ENCODE measurements at places on chromosomes 13 and 19. TPM values are rescaled to one million over a fixed set of nuclear protein-coding genes. Genes with fewer than 3 reads are reported as not detected.

Gene FCAR
- not detected for total RNA-seq

Gene CYP4F12
- total RNA-seq: 0.93 TPM

Gene CGB1
- not detected for total RNA-seq

Gene PKN1
- 177 TPM for total RNA-seq

Gene LSM14A
- total RNA-seq: 129 TPM

Gene PRR12
- total RNA-seq: 25.9 TPM

Gene PLIN4
- total RNA-seq: 0.04 TPM

Gene DACT3
- total RNA-seq: 2.5 TPM

DNA sequence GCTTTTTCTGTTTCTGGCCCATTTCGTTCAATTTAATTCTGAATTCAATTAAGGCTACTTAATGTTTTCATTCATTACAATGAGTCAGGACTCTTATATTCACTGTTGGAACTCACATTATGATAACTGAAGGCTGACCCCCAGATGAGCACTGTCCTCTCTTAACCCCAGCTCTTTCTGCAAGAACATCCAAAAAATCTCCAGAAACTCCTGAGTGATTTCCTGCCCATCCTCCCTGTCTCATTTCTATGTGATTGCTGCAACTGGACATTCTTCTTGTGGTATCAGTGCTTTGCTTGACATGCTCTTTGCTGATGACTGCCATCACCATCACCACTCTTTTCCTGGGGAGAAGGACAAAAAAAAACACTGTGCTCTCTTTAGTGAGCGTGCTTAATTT, 240.3 kb downstream of the SPRY2 start:
- DNase-seq: no peak
- no peak overlapping the region for H3K27ac ChIP-seq
- no peaks in the 10 kb centered on the region for H3K4me1 ChIP-seq
- no peaks in the 10 kb centered on the region for H3K36me3 ChIP-seq
- H3K4me3 ChIP-seq: no peak overlapping the region

DNA sequence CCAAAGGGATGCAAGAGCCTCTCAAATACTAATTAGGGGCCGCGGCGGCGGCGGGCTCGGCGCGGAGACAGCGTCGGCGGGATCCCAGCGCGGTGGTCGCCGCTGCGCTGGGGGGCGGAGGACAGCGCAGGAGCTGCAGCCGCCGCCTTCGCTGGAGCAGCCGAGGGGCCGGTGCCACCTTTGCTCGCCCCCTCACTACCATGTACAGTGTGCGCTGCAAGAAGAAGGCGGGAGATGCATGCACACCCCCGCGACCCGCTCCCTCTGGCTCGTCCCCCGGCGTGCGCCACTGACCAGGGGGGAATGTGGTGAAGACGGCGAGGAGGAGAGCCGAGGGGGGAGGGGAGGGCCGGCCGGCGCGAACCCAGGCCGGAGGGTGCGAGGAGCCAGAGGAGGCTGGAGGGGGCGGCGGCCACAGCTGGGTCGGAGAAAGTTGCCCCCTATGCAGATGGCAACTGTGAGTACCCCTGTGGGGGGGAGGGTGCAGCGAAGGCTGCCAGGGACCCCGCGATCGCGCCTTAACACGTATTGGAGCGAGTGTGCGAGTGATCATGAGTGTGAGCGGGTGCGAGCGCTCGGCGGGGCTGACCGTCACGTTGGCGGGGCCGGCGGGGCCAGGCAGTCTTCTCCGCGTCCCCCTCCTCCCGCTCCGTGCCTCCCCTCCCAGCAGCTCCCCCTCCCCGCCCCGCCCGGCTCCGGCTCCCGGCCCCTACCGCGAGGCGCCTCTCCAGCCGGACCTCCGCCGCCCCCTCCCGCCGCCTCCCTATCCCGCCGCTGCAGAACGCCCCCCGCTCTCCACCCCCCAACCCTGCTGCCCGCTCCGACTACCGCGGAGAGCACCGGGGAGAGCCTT, 808 bp downstream of the SLITRK5 start:
- no peak for DNase-seq
- no peak overlapping the region for H3K4me3 ChIP-seq
- peaks cover 16% of the 10 kb centered on the region for H3K27me3 ChIP-seq
- H3K4me1 ChIP-seq: peaks cover 5% of the 10 kb centered on the region
- H3K36me3 ChIP-seq: no peaks in the 10 kb centered on the region
- no peak overlapping the region for H3K27ac ChIP-seq

- no peak overlapping the region for H3K27ac ChIP-seq
- peaks cover 5% of the 10 kb centered on the region for H3K36me3 ChIP-seq
- H3K27me3 ChIP-seq: no peaks in the 10 kb centered on the region
Observed at GRCh38 chr19:4361152-4362046, 18.0 kb downstream of the MPND start.

- H3K4me3 ChIP-seq: no peak overlapping the region
- no peak overlapping the region for H3K27ac ChIP-seq
- peaks cover 19% of the 10 kb centered on the region for H3K36me3 ChIP-seq
Observed at GRCh38 chr13:24308068-24308445, 1.3 kb upstream of the C1QTNF9 start.

- peak overlapping the region; percentile 84 for H3K27ac ChIP-seq
- no peak for DNase-seq
- H3K4me1 ChIP-seq: peaks cover 48% of the 10 kb centered on the region
- peak overlapping the region; percentile 74 for H3K4me3 ChIP-seq
- H3K36me3 ChIP-seq: no peaks in the 10 kb centered on the region
Observed at GRCh38 chr19:6767081-6767356, 216 bp downstream of the SH2D3A start.

- no peaks in the 10 kb centered on the region for H3K27me3 ChIP-seq
- no peak overlapping the region for H3K27ac ChIP-seq
- H3K4me1 ChIP-seq: peaks cover 51% of the 10 kb centered on the region
- no peak overlapping the region for H3K4me3 ChIP-seq
- H3K36me3 ChIP-seq: no peaks in the 10 kb centered on the region
Observed at GRCh38 chr13:113843864-113844556, 19.9 kb downstream of the GAS6 start.

DNA sequence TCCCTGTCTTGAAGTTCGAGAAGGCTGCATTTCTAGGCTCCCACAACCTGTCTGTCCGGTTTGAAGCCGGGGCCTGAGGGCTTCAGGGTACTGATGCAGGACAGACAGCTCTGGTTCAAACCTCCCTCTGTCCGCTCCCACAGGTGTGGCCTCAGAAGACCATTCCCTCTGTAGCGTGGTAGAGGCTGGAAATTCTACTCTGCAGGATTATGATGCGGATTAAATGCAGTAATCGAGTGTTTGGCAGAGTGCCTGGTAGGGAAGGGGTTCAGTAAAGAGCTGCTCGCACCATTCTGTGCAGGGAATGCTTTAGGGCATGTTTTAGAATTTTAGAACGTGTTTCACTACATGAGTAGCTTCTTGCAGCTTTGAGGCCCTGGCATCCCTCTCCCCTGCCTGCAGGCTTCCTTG, 30.5 kb downstream of the PPP1R37 start:
- no peak for DNase-seq
- H3K27me3 ChIP-seq: no peaks in the 10 kb centered on the region
- H3K4me1 ChIP-seq: peaks cover 8% of the 10 kb centered on the region
- H3K27ac ChIP-seq: no peak overlapping the region
- no peak overlapping the region for H3K4me3 ChIP-seq

DNA sequence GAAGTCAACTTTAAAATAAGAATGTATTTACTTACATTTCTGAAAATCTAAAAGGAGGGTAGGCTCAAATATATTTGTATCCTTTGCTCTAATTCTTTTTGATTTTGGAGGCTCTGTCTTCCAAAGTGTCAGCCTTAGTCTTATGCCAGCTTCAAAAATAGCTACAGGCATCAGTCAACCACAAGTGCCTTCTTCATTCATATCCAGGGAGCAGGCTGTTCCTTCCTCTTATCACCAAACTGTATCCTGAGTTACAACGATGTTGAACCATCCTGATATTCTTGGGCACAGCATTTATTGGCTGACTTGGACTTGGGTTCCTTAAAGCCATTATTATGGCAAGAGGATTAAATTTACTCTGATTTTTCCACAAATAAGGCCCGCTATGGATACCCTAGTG, 1161.3 kb downstream of the PCDH17 start:
- no peaks in the 10 kb centered on the region for H3K27me3 ChIP-seq
- H3K4me1 ChIP-seq: no peaks in the 10 kb centered on the region
- H3K27ac ChIP-seq: no peak overlapping the region
- H3K36me3 ChIP-seq: no peaks in the 10 kb centered on the region

GRCh38 chr19:41441321-41441945, 1.5 kb upstream of the ERICH4 start:
- no peak for DNase-seq
- H3K27me3 ChIP-seq: no peaks in the 10 kb centered on the region
- no peak overlapping the region for H3K4me3 ChIP-seq
- H3K27ac ChIP-seq: no peak overlapping the region

DNA sequence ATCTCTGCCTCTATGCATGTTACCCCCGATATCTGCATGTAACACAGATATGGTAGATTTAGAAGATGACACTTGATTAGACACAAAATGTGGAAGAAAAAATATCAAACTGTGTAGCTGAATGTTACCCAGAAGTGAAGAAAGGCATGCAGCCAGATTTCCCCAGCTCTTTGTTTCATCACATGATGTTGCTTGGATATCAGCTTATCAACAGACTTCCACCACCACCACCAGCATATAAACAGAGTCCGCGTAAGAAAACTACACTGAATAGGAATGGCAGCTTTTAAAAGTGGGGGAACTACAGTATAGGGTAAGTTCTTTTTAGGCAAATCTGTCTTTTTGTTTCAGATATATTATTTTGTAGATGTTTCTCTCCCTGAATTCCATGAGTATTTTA, at the start of gene FAM216B:
TSS of gene FAM216B (plus strand) at position 233 of the 400 bp plus-strand sequence. CDS start 2,484 bp downstream, outside the sequence.
- H3K27me3 ChIP-seq: no peaks in the 10 kb centered on the region
- no peak within 1 kb of the TSS for H3K27ac ChIP-seq
- no peaks in the 10 kb centered on the region for H3K4me1 ChIP-seq
- no peak for DNase-seq

DNA sequence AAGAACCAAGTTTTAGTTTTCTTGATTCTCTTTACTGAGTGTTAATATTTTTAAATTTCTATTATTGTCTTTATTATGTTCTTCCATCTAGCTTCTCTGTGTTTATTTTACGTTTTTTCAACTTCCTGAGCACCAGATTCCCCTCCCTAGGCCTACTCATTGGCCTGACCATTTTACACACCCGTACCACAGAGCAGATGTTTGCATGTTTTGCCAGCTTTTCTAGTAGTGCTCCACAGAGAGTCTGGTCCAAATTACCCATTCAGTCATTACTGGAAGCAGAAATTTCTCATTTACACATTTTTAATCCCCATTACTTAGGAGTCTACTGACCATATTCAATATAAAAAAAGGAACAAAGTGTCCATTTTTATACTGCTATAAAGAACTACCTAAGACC, 66.9 kb downstream of the ING1 start:
- peaks cover 5% of the 10 kb centered on the region for H3K27me3 ChIP-seq
- no peak for DNase-seq
- no peaks in the 10 kb centered on the region for H3K4me1 ChIP-seq
- H3K36me3 ChIP-seq: no peaks in the 10 kb centered on the region
- no peak overlapping the region for H3K27ac ChIP-seq

DNA sequence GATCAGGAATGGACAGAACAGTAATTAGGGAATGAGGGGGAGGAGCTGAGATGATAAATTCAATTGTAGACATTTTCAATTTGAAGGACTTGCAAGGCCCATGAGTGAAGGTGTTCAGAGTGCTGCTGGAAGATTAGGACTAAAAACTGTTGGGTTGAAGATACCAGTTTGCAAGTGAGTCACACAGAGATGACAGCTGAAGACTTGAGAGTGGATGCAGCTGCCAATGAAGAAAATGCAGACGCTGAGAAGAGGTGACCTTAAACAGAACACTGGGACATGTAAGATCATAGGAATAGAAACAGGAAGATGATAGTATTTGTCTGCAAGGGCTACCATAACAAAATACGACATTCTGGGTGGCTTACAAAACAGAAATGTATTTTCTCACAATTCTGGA, 1716.5 kb upstream of the SLC10A2 start:
- H3K4me3 ChIP-seq: no peak overlapping the region
- H3K27me3 ChIP-seq: no peaks in the 10 kb centered on the region
- no peak overlapping the region for H3K27ac ChIP-seq
- H3K4me1 ChIP-seq: no peaks in the 10 kb centered on the region
- no peak for DNase-seq

- no peaks in the 10 kb centered on the region for H3K4me1 ChIP-seq
- H3K27me3 ChIP-seq: no peaks in the 10 kb centered on the region
- H3K4me3 ChIP-seq: no peak overlapping the region
- no peak overlapping the region for H3K27ac ChIP-seq
Observed at GRCh38 chr13:90447734-90448101, 899.8 kb upstream of the MIR17HG start.

DNA sequence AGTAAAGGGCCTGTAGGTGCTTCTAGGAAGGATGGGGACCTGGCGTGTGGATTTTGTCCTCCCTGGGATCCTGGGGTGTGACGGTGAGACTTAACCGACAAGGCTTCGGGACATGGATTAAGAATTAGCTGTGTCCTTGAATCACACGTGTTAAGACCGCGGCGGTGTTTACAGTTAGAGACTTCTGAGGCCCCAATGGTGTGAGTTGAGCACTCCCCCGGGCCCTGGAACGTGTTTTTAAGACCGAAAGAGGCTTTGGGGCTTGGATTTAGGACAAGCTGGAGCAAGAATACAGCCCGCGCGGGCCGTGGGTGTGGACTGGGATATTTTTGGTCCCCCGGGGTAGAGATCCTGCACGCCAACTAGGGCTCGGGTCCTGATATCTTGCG, 1.2 kb upstream of the SLC27A1 start:
- H3K4me3 ChIP-seq: peak overlapping the region; percentile 60
- no peak for DNase-seq
- H3K27me3 ChIP-seq: no peaks in the 10 kb centered on the region
- H3K27ac ChIP-seq: peak overlapping the region; percentile 54
- peaks cover 23% of the 10 kb centered on the region for H3K4me1 ChIP-seq
- no peaks in the 10 kb centered on the region for H3K36me3 ChIP-seq

DNA sequence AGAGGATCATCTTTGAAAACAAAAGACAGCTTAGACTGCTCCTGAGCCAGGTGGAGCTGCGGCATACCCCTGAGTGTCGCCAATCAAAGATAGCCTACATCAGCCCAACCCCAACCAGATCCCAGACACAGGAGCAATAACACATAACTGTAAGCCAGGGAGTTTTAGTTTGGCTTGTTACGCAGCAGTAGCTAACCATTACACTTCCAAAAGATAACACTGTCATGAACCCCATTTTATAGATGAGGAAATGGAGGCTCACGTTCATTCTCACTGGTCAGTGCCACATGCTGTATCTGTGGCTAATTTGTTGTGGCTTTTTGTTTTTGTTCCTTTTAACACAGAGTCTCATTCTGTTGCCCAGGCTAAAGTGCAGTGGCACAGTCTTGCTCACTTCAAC, 47.3 kb downstream of the TINCR start:
- H3K36me3 ChIP-seq: no peaks in the 10 kb centered on the region
- no peak for DNase-seq
- no peak overlapping the region for H3K27ac ChIP-seq
- peaks cover 6% of the 10 kb centered on the region for H3K27me3 ChIP-seq

GRCh38 chr13:65292488-65292901, 1937.6 kb downstream of the PCDH9 start:
- DNase-seq: no peak
- no peaks in the 10 kb centered on the region for H3K27me3 ChIP-seq
- H3K36me3 ChIP-seq: no peaks in the 10 kb centered on the region
- H3K4me3 ChIP-seq: no peak overlapping the region
- no peaks in the 10 kb centered on the region for H3K4me1 ChIP-seq

Data from CD8-positive, alpha-beta memory T cell (primary cell).